ENCODE measurements at places on chromosomes 5 and 9. TPM values are rescaled to one million over a fixed set of nuclear protein-coding genes. Genes with fewer than 3 reads are reported as not detected.
A peak's percentile ranks its signal among the peaks of the same experiment; 100 is the strongest.

DNA sequence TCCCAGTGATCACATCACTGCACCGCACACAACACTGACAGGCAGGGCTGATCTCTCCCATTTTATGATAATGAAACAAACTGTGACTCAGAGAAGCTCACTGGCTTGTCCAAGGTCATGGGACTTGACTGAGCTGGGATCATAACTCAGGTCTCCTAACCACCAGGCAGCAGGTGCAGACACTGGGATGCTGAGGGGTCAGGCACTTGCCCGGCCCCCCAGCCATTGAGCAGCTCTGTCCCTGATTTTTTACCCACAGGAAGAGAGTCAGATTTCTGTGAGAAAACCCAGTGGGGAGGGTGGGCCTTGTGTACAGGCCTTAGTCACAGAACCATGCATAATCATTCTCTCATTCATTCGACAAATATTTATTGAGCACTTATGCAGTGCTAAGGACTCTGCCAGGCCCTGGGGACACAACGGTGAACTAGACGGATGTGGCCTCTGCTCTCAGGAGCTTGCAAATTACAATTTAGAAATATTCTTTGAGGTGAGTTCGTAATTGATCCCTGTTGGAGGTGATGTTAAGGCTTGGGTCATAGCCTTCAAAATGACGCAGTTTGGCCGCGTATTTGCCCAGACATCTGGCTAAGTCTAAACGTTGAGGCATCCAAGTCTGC is 54.5 kb upstream of the TGFBR1 start:
- no peaks in the 10 kb centered on the region for H3K36me3 ChIP-seq
- H3K27me3 ChIP-seq: no peaks in the 10 kb centered on the region
- no peak overlapping the region for H3K4me3 ChIP-seq
- H3K27ac ChIP-seq: no peak overlapping the region
- DNase-seq: no peak

- H3K27me3 ChIP-seq: no peaks in the 10 kb centered on the region
- no peaks in the 10 kb centered on the region for H3K4me1 ChIP-seq
- peak overlapping the region; percentile 61 for H3K27ac ChIP-seq
These were observed 27.4 kb downstream of the PCDH1 start for GRCh38 chr5:141850786-141851185.

DNA sequence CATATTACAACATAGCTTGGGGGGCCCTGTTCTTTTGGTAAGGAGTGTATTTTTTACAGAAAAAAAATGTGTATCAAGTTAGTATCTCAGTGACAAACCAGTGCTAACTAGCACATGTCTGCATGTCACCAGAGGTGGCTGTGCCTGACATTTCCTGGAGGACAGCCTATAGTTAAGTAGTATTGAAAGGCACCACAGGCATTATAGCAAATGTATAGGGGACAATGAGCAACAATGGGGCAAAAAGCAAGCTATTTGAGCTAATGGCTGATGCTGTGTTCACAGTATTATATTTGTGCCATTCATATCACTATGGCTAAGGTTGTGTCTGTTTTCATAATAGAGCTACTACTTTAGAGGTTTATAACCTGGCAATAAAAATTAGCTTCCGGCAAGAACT is 1644.0 kb downstream of the MAT2B start:
- no peak overlapping the region for H3K27ac ChIP-seq
- no peaks in the 10 kb centered on the region for H3K36me3 ChIP-seq
- no peak overlapping the region for H3K4me3 ChIP-seq

- H3K27me3 ChIP-seq: peaks cover 9% of the 10 kb centered on the region
- peak; percentile 49 for DNase-seq
- H3K4me3 ChIP-seq: no peak overlapping the region
- H3K27ac ChIP-seq: no peak overlapping the region
- H3K4me1 ChIP-seq: no peaks in the 10 kb centered on the region
These were observed 14.2 kb upstream of the FOXB2 start for GRCh38 chr9:77005216-77005615.

DNA sequence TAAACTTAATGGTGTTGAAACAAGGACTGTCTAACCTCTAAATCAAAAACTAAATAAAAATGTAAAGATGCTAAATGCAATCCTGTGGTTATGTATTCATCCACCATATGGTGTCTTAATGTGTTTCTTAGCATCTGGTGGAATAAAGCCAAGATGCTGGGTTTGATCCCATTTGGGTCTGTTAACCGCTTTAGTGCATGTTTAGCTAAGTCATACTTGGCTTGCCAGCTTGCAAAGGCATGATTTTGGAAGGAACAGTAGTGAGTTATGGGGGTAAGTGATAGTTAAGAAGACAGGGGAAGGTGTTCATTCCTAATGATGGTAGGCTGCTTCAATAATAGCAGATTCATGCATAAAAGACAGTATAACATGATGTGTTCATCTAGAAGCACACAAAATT is 139.0 kb upstream of the SLC27A6 start:
- no peak for DNase-seq
- no peaks in the 10 kb centered on the region for H3K27me3 ChIP-seq
- H3K27ac ChIP-seq: no peak overlapping the region

- no peaks in the 10 kb centered on the region for H3K36me3 ChIP-seq
- DNase-seq: no peak
- no peak overlapping the region for H3K27ac ChIP-seq
- H3K4me1 ChIP-seq: no peaks in the 10 kb centered on the region
- H3K4me3 ChIP-seq: no peak overlapping the region
These were observed 31.2 kb downstream of the MED10 start for GRCh38 chr5:6347165-6347564.

DNA sequence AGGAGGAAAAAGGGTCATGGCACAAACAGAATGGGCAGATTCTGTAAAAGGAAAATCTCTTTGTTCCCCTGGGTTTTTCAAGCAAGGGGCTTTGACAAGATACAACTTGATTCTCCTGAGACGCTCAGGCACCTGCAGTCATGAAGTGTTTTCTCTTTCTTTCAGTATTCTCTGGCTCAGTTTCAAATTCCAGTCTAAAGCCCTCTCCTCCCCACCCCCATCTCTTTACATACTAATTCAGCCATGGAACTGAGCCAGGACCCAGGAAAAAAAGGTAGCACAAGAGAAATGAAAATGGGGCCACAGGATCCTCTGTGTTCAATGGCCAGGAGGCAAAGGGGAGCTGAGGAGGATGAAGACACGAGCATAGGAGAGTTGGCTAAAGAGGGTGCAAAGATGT is 408.4 kb downstream of the SPOCK1 start:
- no peaks in the 10 kb centered on the region for H3K27me3 ChIP-seq
- no peaks in the 10 kb centered on the region for H3K4me1 ChIP-seq
- no peak overlapping the region for H3K4me3 ChIP-seq
- no peaks in the 10 kb centered on the region for H3K36me3 ChIP-seq

GRCh38 chr9:5185220-5185840 is at the start of gene INSL6:
INSL6 (minus strand) TSS chr9:5185639; CDS start chr9:5185602, 37 bp downstream.
- no peaks in the 10 kb centered on the region for H3K4me1 ChIP-seq
- no peak within 1 kb of the TSS for H3K27ac ChIP-seq
- H3K4me3 ChIP-seq: no peak within 1 kb of the TSS
- H3K36me3 ChIP-seq: no peaks in the 10 kb centered on the region

GRCh38 chr5:115354246-115354645 is 57.8 kb upstream of the CCDC112 start:
- no peak overlapping the region for H3K27ac ChIP-seq
- DNase-seq: no peak
- H3K27me3 ChIP-seq: no peaks in the 10 kb centered on the region
- H3K4me3 ChIP-seq: no peak overlapping the region
- no peaks in the 10 kb centered on the region for H3K4me1 ChIP-seq

GRCh38 chr9:21121079-21121478 is 20.6 kb downstream of the IFNW1 start:
- no peak for DNase-seq
- no peaks in the 10 kb centered on the region for H3K27me3 ChIP-seq
- H3K36me3 ChIP-seq: no peaks in the 10 kb centered on the region
- no peak overlapping the region for H3K27ac ChIP-seq
- H3K4me3 ChIP-seq: no peak overlapping the region

DNA sequence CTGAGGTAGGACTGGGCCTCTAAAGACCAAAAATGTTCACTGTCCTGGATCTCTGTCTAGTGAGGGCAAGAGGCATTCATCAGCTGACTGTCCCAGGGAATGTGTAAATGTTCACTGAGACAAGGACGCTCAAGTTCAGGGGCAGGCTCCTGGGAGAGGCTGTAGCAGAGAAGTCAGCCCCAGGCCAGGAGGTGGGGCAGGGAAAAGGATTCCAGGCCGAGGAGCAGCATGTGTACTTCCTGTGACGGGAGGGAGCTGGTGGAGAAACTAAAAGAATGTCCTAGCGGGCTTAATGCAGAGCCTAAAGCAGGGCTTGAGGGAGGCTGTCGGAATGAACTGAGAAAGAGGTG is 205.8 kb downstream of the GABBR2 start:
- no peak for DNase-seq
- H3K4me3 ChIP-seq: no peak overlapping the region
- H3K36me3 ChIP-seq: no peaks in the 10 kb centered on the region
- H3K27ac ChIP-seq: no peak overlapping the region

GRCh38 chr5:88818296-88818695 is 64.7 kb downstream of the MEF2C start:
- no peak overlapping the region for H3K27ac ChIP-seq
- H3K4me1 ChIP-seq: no peaks in the 10 kb centered on the region
- H3K4me3 ChIP-seq: no peak overlapping the region
- H3K36me3 ChIP-seq: no peaks in the 10 kb centered on the region
- H3K27me3 ChIP-seq: no peaks in the 10 kb centered on the region

- peaks cover 18% of the 10 kb centered on the region for H3K4me1 ChIP-seq
- H3K27me3 ChIP-seq: no peaks in the 10 kb centered on the region
- H3K4me3 ChIP-seq: no peak overlapping the region
These were observed 158.6 kb downstream of the GLIS3 start for GRCh38 chr9:4141296-4141695.

DNA sequence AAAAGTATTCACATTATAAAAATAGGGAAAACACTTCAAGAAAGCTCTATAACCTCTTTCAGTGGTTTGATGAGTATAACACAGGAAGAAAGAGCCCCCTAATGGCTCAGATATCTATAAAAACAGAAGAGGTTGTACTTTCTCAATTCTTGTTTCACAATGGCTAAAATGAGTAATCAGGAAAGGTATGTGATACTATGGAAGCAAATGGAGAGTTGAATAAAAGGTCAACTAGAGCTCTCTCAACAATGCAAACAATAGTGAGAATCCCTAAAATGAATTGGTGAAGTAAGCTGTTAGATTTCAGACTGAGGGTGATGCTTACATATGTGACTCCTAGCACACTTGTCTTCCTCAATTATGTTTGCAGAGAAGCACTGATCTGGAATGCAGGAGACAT is 584.6 kb upstream of the CDH18 start:
- H3K36me3 ChIP-seq: no peaks in the 10 kb centered on the region
- no peaks in the 10 kb centered on the region for H3K4me1 ChIP-seq
- H3K4me3 ChIP-seq: no peak overlapping the region
- DNase-seq: no peak
- no peak overlapping the region for H3K27ac ChIP-seq
- H3K27me3 ChIP-seq: no peaks in the 10 kb centered on the region

GRCh38 chr9:133701981-133702797 is 36.0 kb downstream of the SARDH start:
- H3K4me3 ChIP-seq: no peak overlapping the region
- no peak overlapping the region for H3K27ac ChIP-seq
- H3K4me1 ChIP-seq: no peaks in the 10 kb centered on the region
- no peaks in the 10 kb centered on the region for H3K36me3 ChIP-seq
- DNase-seq: peak; percentile 78

DNA sequence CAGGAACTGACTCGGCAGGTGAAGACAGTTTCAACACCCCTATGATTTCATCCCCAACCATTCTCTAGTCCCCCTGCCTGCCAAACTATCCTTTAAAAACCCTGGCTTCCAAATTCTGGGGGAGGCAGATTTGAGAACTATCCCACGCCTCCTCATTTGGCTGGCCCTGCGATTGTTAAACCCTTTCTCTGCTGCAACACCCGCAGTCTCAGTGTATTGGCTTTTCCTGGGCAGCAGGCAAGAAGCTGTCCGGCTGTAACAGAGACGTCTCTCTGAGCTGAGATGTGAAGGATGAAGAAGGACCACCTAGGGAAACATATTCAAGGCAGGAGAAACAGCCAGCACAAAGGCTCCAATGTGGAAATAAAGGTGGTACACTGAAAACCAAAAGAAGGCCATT is 6.6 kb downstream of the ST6GALNAC6 start:
- no peak overlapping the region for H3K27ac ChIP-seq
- DNase-seq: no peak
- H3K4me3 ChIP-seq: no peak overlapping the region

GRCh38 chr5:56281489-56282165 is 48.5 kb upstream of the ANKRD55 start:
- no peak overlapping the region for H3K4me3 ChIP-seq
- no peak overlapping the region for H3K27ac ChIP-seq
- DNase-seq: no peak
- H3K4me1 ChIP-seq: peaks cover 13% of the 10 kb centered on the region

GRCh38 chr9:121371495-121372061 is 1.5 kb upstream of the STOM start:
- H3K36me3 ChIP-seq: peaks cover 3% of the 10 kb centered on the region
- no peaks in the 10 kb centered on the region for H3K27me3 ChIP-seq
- DNase-seq: no peak
- H3K27ac ChIP-seq: no peak overlapping the region
- H3K4me1 ChIP-seq: peaks cover 9% of the 10 kb centered on the region

DNA sequence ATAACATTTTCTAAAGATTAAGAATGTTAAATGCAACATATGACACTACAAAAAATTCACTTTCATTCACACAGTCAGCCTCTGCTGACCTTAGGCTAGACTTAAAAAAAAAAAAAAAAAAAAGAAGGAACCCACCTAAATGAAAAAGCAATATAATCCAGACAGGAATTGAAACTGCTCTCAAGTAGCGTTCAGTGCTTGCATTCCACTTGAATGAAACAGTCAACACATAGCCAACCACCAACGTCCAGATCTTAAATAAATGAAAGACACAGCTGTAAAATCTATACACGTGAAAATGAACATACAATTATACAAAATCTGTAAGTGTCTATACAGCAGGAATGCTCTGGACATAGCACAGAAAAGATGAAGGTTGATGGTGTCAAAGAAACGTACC is 11.4 kb downstream of the TMEM245 start:
- peaks cover 4% of the 10 kb centered on the region for H3K36me3 ChIP-seq
- DNase-seq: no peak
- H3K4me1 ChIP-seq: peaks cover 31% of the 10 kb centered on the region
- H3K27me3 ChIP-seq: no peaks in the 10 kb centered on the region
- H3K27ac ChIP-seq: no peak overlapping the region
- no peak overlapping the region for H3K4me3 ChIP-seq

- no peaks in the 10 kb centered on the region for H3K4me1 ChIP-seq
- H3K27ac ChIP-seq: no peak overlapping the region
- no peaks in the 10 kb centered on the region for H3K36me3 ChIP-seq
These were observed 13.6 kb downstream of the TIMD4 start for GRCh38 chr5:156949424-156949823.

The MAMDC2 gene
- total RNA-seq: 7.1 TPM

The FOXD4L3 gene
- not detected for total RNA-seq

The AIF1L gene
- total RNA-seq: 397 TPM

The GPX3 gene
- 1,327 TPM for total RNA-seq

The FAT2 gene
- total RNA-seq: 0.13 TPM

The FAM200C gene
- 4.8 TPM for total RNA-seq

The CMYA5 gene
- 6.1 TPM for total RNA-seq

The TAF11L7 gene
- total RNA-seq: not detected
